Mesenteric fat pad (tissue), 1 donor: ENCODE measurements at places on chromosomes 2 and 18.
A peak's percentile ranks its signal among the peaks of the same experiment; 100 is the strongest.

DNA sequence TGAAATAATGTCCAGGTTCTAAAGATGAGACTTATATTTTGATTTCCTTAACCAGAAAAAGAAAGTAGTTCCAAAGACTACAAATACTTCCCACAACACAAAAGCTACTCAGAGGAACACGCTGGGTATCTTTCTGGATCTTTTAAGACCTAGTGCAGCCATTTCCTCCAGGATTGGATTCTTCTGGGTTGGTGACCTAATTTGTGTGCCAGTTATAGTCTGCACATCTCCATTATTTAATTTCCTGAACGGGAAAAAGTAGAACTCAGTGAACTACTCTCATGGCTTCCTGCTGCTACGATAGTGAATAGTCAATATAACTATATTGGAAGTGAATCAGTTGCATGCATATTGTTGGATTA is 1.5 kb downstream of the TMEM87B start:
- DNase-seq = no peak

DNA sequence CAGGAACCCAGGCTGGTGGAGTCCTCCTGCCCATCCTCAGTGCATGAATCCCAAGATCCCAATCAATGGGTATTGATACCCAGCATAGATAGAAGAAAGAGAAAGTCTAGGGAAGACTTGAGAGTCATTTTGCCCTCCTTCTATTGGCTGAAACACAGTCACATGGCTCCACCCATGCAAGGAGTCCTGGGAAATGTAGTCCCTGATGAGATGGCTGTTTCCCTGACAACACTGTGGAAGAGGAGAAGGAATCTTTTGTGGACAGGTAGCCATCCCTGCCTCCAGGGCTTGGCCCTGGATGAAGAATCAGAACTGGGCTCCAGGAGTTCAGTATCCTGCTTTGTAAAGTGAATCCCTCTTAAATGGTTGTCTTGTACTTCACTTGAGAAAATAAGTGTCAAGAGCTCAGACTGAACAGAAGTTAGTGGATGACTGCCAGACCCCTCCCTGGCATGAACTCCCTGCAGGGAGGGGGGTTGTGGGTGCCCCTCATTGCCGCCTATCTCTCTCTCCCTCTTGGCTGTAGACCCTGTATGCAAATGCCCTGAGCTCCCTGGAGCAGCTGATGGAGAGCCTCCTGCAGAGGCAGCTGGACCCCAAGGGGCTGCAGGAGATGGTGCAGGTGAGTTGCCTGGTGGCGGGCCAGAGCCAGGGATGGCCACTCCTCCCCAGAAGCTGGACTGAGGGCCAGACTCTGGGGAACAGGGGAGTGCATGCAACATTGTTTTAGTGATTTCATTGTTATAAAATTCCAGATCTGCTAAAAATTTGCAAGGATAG is 36.1 kb downstream of the MROH2A start:
- DNase-seq = peak; percentile 76

- no peak for DNase-seq
Observed at GRCh38 chr2:135125940-135126339, 73.8 kb downstream of the RAB3GAP1 start.

GRCh38 chr2:183242937-183243336 is 118.7 kb downstream of the NUP35 start:
- no peak for DNase-seq

DNA sequence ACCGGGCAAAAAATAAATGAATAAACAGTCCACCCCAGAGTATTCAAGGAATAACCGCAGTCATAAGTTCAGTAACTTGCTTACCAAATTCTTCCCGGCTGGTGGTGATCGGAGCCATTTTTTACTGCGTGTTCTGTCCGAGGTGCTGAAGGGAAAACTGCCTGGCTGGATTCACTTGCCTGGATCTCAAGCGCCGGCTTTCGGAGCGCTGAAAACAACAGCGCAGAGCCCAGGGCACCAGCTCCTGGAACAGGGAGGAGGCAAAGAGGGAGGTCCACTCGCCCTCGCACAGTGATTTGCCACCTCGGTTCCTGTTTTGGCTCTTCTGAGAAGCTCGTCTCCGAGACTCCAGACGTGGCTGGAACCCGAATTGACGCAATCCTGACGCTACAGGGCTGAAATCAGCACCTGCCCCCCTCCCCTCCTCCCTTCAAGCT is at the start of gene SYT4:
SYT4 (minus strand) TSS at position 327 of the 437 bp plus-strand sequence; CDS start at position 118, 209 bp downstream.
- peak; percentile 71 for DNase-seq

DNA sequence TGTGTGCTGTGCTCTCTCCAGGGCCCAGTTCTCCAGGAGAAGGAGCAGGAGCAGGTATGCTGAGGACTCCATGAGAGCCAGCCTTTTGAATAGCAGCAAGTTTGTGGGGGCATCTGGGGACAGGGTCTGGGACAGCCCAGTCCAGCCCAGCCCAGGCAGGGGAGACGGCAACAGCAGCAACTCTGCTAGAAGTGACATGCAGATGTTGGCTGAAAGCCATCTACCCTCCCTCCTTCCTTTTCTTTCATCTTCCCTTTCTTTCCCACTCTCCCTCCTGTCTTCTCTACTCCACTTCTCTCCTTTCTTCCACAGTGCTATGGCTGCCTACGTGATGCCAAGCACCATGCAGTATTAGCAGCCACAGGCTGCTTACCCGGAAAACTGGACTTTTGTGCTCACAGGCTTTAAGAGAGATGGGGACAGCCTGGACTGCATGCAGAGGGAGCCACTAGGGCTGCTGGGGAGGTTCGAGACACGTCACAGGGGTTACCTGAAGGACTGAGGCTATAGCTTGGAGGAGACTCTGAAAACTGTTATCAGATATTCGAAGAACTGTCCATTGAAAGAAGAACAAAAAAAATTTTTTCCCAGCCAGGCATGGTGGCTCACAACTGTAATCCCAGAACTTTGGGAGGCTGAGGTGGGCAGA is 23.8 kb upstream of the YWHAQ start:
- no peak for DNase-seq

DNA sequence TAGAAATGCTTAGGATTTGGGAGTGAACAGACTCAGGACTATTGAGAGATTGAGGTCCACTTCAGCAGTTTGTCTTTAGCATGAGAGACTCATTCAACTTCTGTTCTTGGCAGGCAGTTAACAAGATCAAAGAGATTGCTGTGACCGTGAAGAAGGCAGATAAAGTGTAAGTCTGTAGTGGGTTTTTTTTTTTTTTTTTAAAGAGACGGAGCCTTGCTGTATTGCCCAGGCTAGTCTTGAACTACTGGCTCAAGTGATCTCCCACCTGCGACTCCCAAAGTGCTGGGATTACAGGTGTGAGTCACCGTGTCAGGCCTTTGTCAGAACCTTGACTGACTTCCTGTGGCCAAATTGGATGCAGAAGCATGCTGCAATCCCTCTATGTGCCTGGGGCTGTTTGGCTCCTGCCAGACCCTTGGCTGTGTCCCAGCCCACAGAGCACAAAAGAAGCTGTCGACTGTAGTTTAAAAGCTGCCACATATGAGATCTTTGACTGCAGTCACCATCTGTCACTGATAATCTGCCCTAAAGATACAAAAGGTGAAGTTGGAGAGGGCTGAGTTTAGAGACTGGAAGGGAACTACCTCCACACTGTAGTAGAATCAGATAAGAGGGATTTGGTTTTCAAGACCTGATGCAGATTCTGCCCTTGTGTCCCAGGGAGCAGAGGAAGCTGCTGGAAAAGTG is 9.9 kb downstream of the CCT7 start:
- DNase-seq = no peak

GRCh38 chr2:112924821-112925220 is 13.9 kb downstream of the IL37 start:
- DNase-seq = no peak

GRCh38 chr2:3460831-3461800 is 58.2 kb downstream of the ADI1 start:
- DNase-seq = peak; percentile 77

- no peak for DNase-seq
Observed at GRCh38 chr2:208065476-208065875, 40.1 kb upstream of the PLEKHM3 start.

GRCh38 chr2:61512768-61513398 is 25.3 kb downstream of the XPO1 start:
- DNase-seq = no peak
